ENCODE measurements at places on chromosomes 5 and 9.

- DNase-seq: no peak
Observed at GRCh38 chr9:40927260-40927631, 201.2 kb downstream of the FOXD4L6 start.

DNA sequence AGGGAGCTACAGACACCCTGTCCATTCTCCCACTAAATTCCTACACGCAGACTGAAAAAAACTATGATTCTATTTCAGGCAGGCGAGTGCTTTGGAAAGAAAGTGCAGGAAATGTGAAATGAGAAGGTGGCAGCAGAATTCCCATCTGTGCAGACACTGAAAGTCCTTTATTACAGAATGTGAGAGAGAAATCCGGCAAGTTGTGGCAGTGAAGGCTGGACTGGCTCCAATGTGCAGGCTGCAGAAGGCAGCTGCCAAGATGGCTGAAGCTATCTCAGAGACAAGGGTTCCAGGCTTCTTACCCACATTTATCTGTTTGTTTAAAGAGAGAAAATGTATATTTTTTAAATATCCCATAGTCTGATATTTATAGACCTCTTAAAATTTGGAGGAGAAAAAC, 161.8 kb upstream of the VLDLR start:
- no peak for DNase-seq

GRCh38 chr9:91427873-91428272, 4.2 kb upstream of the NFIL3 start:
- peak; percentile 78 for DNase-seq

DNA sequence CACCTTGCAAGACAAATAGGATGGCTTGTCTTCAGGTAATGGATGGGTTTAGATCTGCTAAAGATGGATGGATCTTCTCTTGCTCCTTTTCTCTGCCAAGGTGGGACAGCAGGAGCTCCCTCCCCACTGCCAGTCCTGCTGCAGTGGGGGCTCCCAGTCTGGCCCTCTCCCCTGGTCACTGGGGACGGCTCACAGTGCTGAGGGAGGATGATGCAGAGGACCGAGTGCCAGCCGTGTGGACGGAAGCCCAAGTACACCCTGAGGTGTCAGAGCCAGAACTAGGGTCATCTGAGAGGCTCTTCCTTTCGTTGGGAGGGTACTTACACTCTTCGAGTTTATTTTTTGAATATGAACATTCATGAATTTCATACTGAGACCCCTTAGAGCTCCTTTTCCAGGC, 5.7 kb downstream of the CCDC69 start:
- no peak for DNase-seq

GRCh38 chr5:76273206-76273885, 129.7 kb upstream of the IQGAP2 start:
- peak; percentile 73 for DNase-seq

DNA sequence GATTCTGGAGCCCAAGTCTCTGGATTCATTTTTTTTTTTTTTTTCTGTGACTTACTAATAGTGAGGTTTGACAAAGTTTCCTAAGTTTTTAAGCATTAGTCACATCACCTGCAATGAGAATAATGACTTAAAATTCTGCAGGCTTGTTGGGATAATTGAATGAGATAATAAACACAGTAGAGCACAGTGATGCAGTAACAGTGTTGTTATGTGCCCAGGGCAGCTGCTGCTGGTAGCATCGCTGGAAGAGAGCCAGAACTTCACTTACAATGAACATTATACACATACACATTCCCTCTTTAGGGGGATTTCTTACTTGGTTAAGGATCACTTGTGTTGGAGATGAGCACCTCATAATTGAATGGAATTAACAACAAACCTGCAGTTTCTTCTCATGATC, 78.9 kb downstream of the ALDH7A1 start:
- no peak for DNase-seq

- DNase-seq: no peak
Observed at GRCh38 chr9:110832926-110833325, 164.3 kb downstream of the MUSK start.

DNA sequence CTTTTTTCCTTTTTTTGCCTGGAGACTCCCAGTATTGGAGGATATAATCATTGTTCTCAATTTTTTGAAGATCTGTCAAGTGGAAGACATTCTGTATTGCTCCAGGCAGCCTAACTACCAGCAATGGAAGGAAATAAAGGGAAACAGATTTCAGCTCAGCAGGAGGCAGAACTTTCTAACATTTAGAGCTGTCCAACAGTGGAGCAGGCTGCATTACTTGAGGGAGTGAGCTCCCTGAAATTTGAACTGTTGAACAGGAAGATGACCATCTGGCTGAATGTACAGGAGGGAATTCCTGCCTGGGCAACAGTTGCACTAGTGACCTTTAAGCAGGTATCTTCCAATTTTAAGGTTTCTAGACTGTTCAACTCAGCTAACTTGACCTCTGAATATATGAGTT, 1.1 kb upstream of the GAPVD1 start:
- no peak for DNase-seq

DNA sequence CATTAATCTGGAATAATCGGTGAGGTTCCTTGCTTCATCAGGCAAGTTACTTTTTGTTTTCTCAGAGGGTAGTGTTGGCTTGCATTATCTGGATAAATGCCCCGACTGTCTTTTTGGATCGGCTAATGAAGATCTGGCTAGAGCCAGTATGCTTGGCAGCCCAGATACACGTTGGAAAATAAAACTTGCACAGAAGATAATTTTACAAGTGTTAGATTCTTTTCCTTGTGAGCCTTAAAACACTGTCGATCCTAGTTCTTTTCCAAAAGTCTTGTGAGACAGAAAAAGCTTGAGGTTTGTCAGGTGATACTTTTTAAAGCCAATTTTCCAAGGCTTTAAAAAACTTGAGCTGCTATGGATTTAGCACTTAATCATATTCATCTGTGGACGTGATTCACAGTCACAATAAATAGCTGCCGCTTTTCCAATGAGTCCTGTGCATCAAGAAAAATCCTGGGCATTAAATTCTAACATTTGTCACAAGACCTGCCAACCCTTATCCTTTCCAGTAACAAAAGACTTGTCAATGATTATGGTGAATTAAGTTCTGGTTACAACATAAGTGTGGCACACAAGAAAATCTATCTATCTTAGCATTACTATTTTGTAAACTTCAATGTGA, 68.5 kb downstream of the PRLR start:
- DNase-seq: no peak

- DNase-seq: no peak
Observed at GRCh38 chr5:62720031-62720441, 141.4 kb downstream of the LRRC70 start.

GRCh38 chr5:134427540-134428041, 15.9 kb upstream of the CDKN2AIPNL start:
- no peak for DNase-seq

- DNase-seq: peak; percentile 92
Observed at GRCh38 chr5:143182901-143183820, 220.3 kb downstream of the NR3C1 start.

- peak; percentile 54 for DNase-seq
Observed at GRCh38 chr9:111427186-111427585, 57.0 kb downstream of the ECPAS start.

DNA sequence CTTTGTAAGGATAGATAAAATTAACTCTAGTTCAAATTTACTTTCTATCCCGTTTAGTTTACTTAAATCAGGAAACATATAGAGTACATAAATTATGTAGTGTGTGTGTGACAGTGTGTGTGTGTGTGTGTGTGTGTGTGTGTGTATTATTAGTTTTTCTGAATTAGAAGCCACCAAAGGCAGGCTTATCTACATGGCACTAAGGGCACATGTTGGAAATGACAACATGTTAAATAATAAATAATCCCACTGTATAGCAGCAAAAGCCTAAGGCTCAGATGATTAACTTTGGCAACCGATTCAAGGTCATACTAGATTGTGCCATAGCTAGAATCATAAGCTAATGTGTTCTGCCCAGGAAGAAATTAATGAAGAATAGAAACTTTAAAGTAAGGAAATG, 54.6 kb downstream of the MEGF9 start:
- DNase-seq: no peak

GRCh38 chr9:10548348-10548747, 64.5 kb downstream of the PTPRD start:
- DNase-seq: no peak

- no peak for DNase-seq
Observed at GRCh38 chr9:115668521-115668920, 485.1 kb upstream of the PAPPA start.

- DNase-seq: peak; percentile 7
Observed at GRCh38 chr5:68084396-68084795, 131.2 kb upstream of the PIK3R1 start.

GRCh38 chr5:151598984-151599383, 7.9 kb upstream of the FAT2 start:
- no peak for DNase-seq

DNA sequence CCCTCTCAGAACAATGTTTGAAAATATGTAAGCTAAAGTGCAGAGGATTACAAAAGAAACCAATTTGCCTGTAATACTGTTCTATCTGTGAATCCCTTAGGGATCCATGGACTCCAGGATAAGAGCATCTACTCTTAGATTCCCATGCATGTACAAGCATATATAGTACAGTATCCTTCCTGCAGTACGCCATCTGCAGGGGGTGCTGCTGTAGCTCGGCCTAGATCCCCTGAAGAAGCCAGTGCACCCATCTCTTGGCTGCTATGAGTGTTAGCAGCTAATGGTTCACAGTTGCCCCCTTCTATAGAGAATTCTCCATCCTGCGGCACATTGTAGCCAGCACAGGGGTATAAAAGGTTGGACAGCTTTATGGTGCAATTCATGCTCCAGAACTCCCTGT, 61.8 kb upstream of the SLC30A5 start:
- DNase-seq: no peak

- no peak for DNase-seq
Observed at GRCh38 chr5:62596096-62596495, 17.5 kb downstream of the LRRC70 start.

GRCh38 chr5:73424556-73424977, 24.0 kb downstream of the FOXD1 start:
- DNase-seq: no peak

DNA sequence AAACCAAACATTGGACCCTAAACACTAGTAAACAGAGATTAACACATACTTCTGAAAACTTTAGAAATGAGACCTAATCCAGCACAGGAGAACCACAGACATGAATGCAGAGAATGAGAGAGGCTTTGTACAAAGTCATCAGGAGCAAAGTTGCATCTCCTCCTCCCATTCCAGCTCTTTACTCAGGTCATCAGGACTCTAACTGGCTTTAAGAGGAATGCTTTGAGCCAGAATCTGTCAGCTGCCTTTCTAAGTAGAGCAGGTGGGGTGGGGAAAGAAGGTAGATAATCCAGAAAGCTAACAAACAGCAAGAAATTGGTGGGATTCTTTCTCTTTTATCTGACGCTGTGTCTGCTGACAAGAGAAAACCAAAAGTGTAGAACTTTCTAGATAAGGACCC, 582.7 kb upstream of the DMAC1 start:
- DNase-seq: no peak

DNA sequence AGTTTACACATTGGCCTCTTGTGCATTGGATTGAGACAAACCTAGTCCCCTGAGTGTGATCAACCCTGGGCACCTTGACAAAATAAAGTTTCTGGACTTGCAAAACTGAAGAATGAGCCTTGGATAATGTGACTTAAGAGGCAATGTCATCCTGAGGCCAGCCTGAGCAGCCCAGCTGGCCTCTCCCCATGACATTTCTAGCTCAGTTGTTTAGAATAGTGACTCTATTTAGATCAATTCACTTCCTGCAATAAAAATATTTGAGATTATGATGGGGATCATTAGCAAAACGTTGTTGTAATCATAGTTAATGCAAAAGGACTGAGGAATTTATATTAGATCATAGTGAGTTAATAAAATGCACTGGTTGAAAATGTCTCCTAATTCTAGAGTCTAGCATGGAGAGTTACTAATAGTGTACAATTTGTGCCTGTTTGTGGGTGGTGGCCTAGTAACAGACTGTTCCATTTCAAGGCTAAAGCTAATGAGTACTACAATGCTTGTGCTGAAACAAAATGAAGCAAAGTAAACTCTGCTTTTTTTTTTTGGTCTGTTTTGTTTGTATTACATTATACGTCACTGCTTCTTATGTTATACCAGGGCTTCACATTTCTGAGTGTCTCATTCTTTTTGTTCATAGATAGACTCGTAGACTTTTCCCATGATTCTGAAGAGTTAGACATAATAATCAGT, 10.9 kb upstream of the RHOBTB3 start:
- no peak for DNase-seq

GRCh38 chr9:123246534-123246933, 21.9 kb downstream of the STRBP start:
- DNase-seq: no peak

GRCh38 chr5:147390654-147391225, 119.1 kb downstream of the DPYSL3 start:
- DNase-seq: peak; percentile 65

- no peak for DNase-seq
Observed at GRCh38 chr5:152397581-152397980, 7.5 kb downstream of the NMUR2 start.

DNA sequence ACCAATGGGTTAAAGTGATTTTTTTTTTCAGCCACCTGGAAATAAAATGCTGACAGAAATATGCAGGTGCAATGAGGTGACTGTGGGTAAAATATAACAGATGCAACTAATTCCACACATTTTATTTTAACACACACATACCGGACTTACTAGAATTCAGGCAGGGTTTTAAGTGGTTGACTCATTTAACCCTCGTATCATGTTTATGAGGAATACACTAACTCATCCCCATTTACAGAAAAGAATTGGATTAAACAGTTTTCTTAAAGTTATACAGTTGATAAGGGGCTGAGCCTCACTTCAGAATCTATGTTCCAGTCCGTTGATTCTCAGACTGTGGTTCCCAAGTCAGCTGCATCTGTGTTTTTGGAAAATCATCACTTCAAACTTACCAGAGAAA, 207.5 kb downstream of the CHSY3 start:
- DNase-seq: no peak

DNA sequence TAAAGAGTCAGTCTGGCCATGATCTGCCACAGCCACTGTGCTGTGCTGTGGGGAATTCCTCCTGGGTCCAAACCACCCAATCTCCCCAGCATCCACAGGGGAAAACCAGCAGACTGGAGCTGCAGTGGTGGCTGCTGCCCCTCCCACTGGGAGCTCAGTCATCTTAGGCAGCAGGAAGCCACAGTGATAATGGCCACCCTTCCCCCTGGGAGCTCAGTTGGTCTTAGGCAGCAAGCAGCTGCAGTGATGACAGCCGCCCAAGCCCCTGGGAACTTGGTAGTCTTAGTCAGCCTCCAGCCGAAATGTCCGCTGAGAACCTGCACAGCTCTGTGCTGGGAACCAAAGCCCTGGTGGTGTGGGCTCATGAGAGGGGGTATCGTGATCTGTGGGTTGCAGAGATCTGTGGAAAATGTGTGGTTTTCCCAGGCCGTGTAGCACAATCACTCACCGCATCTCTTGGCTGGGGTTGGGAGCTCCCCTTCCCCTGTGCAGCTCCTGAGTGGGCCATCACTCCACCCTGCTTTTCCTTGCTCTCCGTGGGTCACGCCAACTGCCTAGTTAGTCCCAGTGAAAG, 38.4 kb upstream of the SMIM15 start:
- DNase-seq: no peak

DNA sequence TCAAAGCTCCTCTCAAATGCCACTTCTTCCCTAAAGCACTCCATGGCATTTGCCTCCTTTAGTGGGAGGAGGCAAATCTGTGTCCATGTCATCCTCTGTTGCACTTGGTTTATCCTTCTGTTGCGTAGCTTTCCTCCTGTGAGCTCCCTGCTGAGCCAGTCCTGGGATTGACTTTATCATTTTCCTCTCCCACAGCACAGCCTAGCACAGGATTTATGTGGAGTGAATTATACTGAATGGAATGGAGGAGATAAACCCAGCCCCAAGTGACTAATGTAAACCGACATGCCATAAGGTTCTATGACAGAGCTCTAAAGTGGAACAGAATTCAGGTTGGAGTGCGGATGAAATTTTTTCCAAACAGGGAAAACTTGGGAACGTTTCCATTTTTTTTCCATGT, 26.4 kb upstream of the TOMM5 start:
- DNase-seq: no peak

GRCh38 chr5:174172152-174172551, 126.6 kb downstream of the NSG2 start:
- DNase-seq: no peak

All from inflammatory macrophage treated with lipopolysaccharide for 1 hour (primary cell).